Eye (tissue), 1 donor: ENCODE measurements at places on chromosomes 2 and 18.

GRCh38 chr2:190889175-190889943 is 8.7 kb downstream of the GLS start:
- DNase-seq, result no peak

GRCh38 chr2:150232321-150232720 is 255.1 kb downstream of the RND3 start:
- DNase-seq, result no peak

DNA sequence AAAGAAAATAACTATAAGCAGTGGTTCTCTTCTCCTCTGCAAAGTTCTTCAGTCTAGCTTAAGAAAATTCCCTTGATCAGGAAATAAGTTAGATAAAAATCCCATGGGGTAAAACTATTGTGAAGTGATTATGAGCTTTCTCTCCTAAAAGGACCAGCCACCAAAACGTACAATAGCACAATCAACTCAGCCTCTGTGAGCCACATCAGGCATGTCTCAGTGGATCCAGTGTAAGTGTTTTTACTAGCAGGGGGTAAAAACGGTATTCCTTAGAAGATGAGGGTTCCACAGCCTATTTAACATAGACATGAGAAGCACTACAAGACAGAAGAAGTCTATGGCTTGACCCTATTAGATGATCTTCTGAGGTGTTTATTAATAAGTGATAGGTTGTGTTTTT is 503.2 kb downstream of the PIK3C3 start:
- peak; percentile 35 for DNase-seq

- no peak for DNase-seq
These were observed 205.0 kb upstream of the SMAD2 start for GRCh38 chr18:48135436-48135966.

DNA sequence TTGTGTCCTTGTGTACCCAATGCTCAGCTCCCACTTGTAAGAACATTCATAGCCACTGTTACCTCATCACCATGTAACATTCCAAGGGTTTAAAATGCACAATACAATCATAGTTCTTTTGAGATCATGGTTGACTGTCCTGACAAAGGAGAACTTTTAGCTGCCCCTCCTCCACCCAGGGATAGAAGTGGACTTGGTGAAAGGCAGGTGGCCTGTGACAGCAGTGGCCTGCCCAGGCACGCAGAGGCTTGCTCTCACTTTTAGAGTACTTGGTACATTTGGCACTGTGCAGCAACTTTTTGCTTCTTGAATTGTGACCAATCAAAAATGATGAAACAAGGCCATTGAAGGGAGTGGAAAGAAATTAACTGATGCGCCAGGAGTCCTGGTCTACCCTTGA is 108.7 kb downstream of the ANKRD44 start:
- no peak for DNase-seq

GRCh38 chr2:31191931-31192330 is 25.4 kb downstream of the CAPN14 start:
- DNase-seq, result no peak

- DNase-seq, result peak; percentile 33
These were observed 1.1 kb downstream of the VAMP8 start for GRCh38 chr2:85578243-85579180.

- DNase-seq, result no peak
These were observed 10.4 kb upstream of the MAP4K3 start for GRCh38 chr2:39447266-39448168.

DNA sequence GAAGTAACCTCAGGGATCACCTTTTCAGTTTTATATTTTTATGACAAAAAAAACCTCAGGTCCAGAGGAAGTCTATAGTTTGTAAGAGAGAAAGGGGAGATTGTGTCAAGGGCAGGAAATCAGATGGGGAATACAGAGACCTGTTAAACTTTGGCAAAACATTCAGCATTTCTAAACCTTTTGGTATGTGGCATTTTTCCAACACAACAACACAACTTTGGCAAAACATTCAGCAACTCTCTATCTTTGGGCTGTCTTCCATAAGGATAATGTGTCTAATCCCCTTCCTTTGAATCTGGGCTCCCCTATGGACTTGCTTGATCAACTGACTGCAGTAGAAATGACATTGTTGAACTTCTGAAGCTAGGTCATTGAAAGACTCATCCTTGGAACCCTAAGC is 220.6 kb upstream of the CCDC68 start:
- DNase-seq, result peak; percentile 33

DNA sequence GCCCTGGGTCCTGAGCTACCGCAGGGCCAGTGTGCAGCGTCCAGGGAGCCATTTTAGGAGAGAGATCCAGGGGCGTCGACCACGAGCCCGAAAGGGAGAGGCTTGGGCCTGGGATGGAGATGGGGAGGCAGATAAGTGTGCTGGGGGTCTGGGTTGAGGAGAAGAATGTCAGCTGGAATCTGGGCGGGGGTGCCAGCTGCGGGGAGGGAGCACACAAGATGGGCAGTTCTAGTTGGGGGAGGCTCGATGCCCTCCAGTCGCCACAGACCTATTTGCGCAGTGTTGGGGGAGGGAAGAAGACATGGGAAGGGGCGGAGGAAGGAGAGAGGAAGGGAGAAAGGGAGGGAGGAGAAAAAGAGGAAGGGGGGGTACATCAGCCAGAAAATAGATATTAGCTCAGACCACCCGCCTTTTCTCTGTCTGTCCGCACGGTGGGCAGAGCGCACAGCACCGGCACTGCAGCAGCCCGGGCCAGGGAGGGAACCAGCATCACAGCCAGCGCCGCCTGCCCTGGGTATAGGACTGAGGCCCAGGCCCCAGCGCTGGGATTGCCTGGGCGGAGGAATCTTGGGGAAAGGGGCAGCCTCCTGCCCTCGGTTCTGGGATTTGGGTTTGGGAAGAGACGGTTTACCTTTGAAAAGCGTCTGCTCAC is 1.9 kb upstream of the HOXD11 start:
- no peak for DNase-seq
